ENCODE measurements at places on chromosomes 2 and 18.

DNA sequence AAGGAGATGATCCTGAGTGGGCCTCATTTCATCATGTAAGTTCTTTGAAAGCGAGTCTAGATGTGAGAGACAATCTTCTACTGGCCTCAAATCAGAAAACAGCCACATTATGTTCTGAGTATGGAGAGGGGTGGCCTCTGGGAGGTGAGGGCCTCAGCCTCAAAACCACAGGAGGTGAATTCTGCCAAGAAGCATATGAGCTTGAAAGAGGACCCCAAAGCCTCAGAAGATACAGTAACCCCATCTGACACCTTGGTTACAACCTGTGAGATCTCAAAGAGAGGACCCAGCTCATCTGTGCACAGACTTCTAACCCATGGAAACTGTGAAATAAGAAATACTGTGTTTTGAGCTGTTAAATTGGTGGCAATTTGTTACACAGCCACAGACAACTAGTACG lies 200.1 kb downstream of the ARHGAP15 start:
- DNase-seq: no peak

- no peak for DNase-seq
These were observed 658.8 kb upstream of the ID2 start for GRCh38 chr2:8022908-8023640.

DNA sequence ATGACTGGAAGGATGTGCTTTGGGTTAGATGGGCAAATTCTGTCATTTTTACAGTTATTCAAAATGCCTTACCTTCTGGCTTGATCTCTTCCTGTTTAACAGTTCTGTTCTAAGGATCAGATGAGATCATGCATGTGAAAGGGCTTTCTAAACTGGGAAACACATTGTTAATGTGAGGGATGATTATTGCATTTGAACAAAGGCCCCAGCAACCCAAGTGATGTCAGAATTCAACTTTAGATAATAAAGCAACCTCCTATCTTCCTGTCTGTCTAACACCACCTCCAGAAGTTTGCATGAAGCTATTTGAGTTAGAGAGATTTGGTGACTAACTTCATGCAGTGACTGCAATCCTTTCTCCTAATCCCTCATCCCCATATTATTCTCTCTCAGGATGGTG lies 77.8 kb upstream of the B3GNT2 start:
- no peak for DNase-seq

DNA sequence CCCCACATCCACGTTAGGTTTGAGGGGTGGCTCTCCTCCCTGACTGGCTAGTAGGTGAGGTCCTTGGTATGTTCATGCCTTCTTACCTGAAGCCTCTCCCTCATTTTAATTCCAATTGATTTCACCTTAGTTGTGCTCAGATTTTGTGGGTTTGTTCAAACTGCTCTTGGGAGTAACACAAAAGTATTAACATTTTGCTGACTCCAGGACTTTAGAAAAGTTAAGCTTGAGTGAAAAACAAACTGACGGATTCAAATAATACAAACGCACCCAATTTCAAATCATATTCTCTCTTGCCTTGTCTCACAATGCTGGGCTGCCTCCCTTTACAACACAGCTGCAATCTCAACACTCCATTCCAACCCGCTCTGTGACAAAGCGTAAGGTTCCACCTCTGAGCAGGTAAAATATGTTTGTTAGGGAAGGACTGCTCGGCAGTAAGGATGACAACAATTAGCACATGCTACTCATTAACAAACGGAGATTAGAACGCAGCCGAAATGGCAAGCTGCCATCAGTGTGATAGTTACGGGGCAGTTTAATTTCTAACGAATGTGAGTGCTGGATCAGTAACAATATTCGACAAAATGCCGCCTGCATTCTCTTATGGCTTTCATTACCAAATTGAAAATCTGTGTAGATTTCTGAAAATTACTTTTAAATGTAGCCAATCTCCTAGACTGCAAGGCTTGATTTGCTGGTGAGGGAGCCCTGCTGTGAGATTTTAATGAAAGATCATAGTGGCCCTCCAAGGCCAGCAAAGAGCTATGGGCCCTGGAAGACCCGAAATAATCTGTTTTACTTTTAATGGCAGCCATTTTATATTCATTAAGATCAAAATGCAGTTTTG lies 730.6 kb upstream of the FANCL start:
- DNase-seq: no peak

GRCh38 chr18:61662726-61663125 lies 230.1 kb downstream of the RNF152 start:
- DNase-seq: no peak

GRCh38 chr2:8729939-8730338 lies 48.1 kb downstream of the ID2 start:
- DNase-seq: no peak

DNA sequence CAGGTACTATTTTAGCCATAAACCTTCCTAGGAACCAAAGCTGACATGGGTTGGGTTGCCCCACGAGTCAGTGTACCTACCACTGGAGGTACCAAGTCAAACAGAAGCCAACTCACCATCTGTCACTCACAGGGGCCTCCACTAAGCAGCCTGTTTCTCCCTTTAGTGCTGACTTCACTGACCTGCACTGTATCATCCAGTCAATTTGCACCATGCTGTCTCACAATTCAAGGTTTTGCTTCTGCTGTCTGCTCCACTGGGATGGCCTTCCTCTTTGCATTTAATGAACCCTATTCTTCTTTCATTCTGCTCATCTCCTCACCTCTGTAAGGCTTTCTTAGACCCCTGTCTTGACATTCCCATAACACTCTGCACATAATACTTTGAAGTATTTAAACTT lies 47.2 kb downstream of the EIF2AK3 start:
- no peak for DNase-seq

DNA sequence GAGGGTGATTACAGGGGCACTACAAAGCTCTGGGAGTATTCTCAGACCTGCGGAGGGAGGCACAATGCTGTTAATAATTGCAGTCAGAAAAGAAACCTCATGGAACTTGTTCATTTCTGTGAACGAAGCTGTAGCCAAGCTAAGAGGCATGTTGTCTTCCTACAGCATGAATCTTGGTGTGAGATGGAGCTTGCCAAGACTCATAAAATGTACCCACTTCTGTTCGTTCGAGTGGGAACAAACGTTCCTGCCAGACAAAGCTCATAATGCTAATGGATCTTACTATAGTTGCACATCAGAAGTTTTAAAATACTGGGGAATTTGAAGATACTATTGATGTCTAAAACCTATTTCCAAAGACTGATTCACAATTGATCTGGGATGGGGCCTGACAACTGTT lies 489.1 kb downstream of the ZEB2 start:
- DNase-seq: no peak

DNA sequence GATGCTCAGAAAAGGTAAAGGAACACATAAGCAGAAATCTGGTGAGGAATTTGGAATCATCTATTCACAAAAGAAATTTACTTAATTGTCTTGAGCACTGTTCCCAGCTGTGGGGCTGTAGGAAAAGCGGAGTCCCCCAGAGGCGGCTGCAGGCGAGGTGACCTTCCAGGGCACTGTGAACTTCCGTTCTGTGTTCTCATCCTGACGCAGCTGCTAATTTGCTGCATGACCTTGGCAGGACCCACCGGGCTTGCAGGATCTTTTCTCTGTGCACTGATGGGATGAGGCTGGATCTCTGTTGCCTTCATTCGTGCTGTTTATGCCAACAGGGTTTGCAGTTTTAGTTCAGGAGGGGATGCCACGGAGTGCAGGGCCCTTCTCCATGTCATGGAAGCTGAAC lies 301.9 kb upstream of the MYT1L start:
- no peak for DNase-seq

GRCh38 chr2:177530561-177530960 lies 138.0 kb downstream of the AGPS start:
- no peak for DNase-seq

DNA sequence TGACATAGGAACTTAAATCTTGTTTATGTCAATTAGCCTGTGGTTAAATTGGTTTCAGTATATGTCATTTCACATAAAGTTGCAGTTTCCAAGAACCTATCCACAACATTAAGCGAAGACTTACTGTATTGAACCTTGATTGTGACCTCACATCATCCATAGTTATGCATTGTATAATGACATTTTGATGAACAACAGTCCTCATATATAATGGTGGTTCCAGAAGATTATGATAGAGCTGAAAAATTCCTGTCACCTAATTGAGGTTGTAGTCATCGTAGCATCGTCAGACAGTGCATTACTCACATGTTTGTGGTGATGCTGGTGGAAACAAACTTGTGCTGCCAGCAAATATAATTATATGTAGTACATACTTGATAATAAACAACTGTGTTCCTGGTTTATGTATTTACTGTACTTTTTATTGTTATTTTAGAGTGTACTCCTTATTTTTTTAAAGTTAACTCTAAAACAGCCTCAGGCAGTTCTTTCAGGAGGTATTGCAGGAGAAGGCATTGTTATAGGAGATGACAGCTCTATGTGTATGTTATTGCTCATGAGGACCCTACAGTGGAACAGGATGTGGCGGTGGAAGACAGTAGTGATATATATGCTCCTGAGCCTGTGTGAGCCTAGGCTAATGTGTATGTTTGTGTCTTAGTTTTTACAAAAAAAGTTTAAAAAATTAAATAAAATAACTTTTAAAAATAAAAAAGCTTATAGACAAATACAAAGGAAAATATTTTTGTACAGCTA lies 56.6 kb downstream of the UBE2E3 start:
- no peak for DNase-seq

DNA sequence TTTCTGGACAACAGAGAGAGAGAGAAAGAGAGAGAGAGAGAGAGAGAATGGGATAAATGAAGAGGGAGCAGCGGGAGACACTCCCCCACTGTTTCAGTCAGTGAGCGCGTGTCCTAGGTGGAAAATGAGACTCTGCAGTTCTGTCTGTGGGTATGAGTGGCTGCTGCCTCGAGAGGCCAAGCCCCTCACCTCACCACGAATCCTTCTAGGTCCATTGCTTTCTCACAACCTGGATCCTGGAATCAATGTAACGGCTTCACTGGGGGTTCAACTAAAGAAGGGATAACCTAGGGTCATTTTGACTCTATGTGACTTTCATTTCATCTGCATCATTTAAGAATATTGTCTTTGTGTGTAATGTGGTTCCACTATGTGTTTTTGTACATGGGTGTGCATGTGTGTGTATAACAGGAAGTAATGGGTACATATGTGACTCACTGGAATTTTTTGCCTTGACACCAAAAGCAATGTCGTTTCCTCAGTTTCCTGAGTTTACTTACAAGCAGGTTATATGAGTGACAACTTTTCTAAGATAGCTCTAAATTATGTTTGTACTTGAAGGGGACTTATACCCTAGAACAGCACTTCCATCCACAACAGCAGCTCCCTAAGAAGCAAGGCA lies 221.4 kb upstream of the TRIB2 start:
- no peak for DNase-seq

DNA sequence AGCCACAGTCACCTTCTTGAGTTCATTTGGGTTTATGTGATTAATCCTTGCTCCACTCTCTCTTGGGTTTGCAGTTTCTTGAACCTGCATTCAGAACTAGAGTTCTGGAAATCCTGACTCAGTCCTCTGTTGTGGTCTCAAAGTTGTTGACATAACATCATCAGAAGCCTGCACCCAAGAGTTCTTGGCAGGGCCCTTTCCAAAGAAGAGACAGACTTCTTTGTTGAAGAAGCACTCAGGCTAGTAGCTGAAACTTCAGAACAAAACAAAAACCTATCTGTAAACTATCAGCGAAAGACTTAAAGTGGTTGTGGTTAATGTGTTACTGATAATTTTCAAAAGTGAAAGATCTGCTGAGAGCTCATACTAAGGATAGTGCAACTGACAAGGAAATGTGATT lies 120.8 kb downstream of the FAM168B start:
- no peak for DNase-seq

- DNase-seq: no peak
These were observed 80.4 kb downstream of the CELF4 start for GRCh38 chr18:37484983-37485834.

- DNase-seq: no peak
These were observed 214.5 kb upstream of the CTAGE1 start for GRCh38 chr18:22632191-22632590.

- DNase-seq: no peak
These were observed 19.6 kb upstream of the KIF3C start for GRCh38 chr2:26001743-26002351.

GRCh38 chr2:149076863-149077412 lies 38.4 kb downstream of the LYPD6B start:
- DNase-seq: no peak

- DNase-seq: no peak
These were observed 270.9 kb downstream of the TWIST2 start for GRCh38 chr2:239118675-239119211.

GRCh38 chr2:58460670-58461069 lies 219.5 kb upstream of the FANCL start:
- no peak for DNase-seq

DNA sequence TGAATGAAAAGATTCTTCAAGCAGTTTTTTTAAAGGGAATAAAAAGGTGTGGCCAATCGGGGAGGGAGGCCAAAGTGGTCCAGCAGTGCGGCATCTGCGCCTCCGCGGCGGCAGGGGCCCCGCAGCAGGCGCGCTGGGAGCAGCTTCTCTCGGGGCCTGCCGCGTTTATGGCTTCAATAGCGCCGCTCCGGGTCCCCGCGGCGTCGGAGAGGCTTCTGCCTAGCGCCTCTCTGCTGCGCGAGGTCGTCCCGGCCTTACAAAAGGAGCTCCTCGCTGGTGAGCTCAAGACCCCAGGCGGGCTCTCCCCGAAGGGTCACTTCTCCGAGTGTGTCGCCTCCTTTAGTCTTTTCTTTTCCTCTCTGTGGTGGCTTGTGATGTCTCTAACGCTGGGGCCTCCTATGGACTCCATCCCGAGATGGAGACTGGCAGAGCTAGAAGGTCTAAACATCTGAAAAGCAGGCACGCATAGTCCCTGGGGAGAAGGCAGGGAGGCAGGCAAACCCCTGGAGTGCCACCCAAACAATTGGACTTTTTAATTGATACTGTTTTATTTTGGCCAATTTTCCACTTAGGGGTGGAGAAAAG lies 67.1 kb downstream of the SUMO1 start:
- no peak for DNase-seq

GRCh38 chr18:12772111-12772510 lies 69.3 kb downstream of the PSMG2 start:
- DNase-seq: no peak

DNA sequence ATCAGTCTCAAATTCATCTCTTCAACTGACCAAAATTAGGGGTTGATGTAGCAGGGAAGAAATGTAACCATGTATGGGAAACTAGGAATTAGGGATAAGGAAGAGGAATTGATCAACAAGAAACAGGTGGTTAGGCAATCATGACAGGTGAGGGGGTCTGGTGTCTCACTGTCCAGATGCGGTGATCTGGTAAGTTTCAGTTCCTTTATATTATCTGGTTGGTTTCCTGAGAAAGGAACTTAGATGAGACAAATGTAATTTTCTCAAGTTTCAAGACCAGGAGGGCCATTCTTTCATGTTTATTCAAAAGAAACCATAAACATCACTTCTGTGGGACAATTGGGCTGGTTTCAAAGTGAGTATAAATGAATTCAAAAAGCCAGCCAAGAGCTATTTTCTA lies 306.2 kb upstream of the KCNJ3 start:
- no peak for DNase-seq
